ENCODE measurements at places on chromosomes 3 and 15.

- no peak for DNase-seq
Measured at GRCh38 chr15:63803106-63803886, 30.5 kb downstream of the HERC1 start.

- DNase-seq = peak; percentile 92
Measured at GRCh38 chr3:4994823-4995499, 15.7 kb downstream of the BHLHE40 start.

GRCh38 chr3:65907232-65908130, 131.2 kb downstream of the MAGI1 start:
- no peak for DNase-seq

- no peak for DNase-seq
Measured at GRCh38 chr3:111949712-111950111, 29.1 kb upstream of the ABHD10 start.

DNA sequence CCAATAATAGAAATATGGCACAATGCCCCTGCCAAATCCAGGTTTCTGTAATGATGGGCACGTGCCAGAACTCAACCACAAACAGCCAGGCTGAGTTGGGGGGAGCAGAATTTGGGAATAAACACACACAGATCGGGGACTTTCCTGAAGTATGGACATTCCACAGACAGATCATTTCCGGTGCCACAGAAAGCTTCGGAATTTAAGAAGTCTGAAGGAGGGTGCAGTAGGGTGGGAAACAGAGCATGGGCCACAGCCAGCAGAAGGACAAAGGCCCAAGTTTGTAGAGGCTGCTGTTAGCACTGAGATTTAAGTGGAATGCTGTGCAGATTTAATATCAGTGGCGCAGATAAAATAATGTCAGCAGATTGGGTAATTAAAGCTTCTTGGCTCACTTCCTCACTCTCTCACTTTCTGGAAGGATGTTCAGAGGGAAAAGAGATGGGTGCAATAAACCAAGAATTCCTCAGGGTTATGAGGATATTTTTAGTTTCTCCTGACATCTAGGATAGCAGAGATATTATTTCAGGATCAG, 67.4 kb downstream of the MYLK start:
- no peak for DNase-seq

- no peak for DNase-seq
Measured at GRCh38 chr3:196097373-196098154, 15.7 kb upstream of the TFRC start.

- DNase-seq = no peak
Measured at GRCh38 chr3:154971771-154972326, 108.3 kb upstream of the MME start.

- DNase-seq = no peak
Measured at GRCh38 chr15:86872782-86873181, 793.1 kb downstream of the AGBL1 start.

DNA sequence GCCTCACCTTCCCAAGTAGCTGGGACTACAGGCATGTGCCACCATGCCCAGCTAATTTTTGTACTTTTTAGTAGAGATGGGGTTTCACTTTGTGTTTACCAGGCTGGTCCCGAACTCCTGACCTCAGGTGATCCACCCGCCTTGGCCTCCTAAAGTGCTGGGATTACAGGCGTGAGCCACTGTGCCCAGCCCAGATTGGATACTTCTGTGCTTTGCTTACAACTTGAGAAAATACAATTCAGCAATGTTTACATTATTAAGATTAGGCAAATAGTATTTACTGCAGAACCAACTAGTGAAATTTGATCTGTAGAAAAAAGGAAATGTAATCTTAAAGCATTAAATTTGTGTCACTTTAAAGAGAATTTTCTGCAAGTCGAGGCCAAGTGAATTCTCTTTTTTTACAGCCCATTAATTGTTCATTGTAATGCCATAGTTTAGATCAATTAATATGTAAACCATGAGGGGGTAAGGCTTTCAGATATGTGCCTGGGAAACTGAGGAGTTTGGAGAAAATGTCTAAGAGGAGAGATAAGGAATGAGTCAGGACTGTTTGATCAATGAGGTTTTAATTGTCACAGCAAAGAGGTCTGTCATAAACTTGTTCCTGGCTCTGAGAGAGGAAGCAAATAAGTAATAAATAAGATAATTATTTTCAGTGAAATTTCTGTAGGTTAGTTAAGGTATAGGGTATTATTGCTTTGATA, 15.3 kb downstream of the PYDC2 start:
- no peak for DNase-seq

DNA sequence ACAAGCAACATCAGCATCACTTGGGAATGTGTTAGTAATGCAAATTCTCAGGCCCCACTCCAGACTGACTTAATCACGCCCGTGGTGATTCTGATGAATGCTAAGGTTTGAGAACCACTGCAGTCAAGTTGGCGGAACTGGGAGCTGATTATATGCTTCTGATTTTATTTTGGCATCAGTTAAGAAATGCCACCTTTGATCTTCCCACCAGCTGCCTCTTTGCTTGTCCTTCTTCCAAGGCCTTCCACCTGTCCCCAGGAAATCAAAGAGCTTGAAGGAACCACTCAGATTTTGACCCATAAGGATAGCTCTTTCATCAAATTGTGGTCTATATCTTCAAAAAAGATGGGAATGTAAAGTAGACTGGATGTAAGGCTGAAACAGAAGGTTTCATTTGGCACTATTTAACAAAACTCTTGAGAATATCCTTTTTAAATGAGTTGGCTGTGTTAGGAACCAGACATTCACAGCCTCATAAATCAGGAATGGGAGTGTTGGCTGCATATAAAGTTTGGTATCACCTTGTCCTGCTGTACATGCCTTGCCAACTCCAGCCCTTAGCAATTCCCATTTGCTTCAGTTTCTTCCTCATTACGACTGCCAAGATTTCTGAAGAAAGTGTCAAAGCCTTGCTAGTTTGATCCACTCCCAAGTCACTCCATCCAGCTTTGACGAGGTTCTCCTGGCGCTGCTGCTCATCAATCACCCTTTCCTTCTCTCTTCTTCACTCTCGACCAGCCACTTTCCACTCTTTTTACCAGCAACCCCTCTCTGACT, 125.8 kb upstream of the NPHP3 start:
- DNase-seq = no peak

GRCh38 chr3:15151166-15151565, 52.2 kb upstream of the RBSN start:
- no peak for DNase-seq

GRCh38 chr3:124890573-124891190, 3.5 kb upstream of the ITGB5 start:
- DNase-seq = no peak

GRCh38 chr3:147937341-147937740, 528.2 kb downstream of the ZIC1 start:
- no peak for DNase-seq

DNA sequence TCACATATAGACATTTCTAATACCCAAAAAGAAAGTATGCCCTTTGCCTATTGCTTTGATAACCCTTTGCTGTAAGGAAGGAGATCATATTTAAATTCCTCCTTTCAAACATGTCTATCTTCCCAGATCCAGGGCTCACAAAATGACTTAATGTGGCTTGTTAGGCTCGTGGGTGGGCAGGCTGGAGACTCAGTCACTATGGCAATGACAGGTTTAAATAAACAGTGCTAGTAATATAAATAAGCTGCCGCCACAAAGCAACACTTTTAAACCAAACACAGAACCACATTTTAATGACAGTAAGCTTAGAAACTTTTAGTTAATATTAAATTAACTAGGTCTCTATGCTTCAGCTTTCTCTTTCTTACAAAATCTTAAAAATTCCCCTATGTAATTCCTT, 616.0 kb upstream of the NAALADL2 start:
- no peak for DNase-seq

- no peak for DNase-seq
Measured at GRCh38 chr3:169526246-169526645, 137.3 kb downstream of the MECOM start.

DNA sequence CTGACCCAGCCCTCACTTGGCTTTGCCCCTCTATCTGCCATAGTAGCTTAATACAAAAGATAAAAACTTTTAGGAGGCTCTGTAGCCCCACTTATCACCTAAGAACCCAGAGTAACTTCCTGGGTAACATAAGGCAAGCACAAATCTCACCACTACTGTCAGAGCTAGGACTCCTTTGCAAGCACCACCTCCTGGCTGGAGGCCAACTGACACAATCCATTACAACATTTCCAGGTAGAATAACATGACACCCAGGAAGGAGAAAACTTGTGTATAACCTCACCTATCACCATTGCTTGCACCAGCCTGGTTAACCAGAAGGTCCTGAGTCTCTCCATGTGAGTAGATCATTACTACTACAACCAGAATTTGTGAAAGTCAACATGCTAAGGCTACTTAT, 230.0 kb downstream of the TUSC7 start:
- no peak for DNase-seq

- DNase-seq = no peak
Measured at GRCh38 chr3:187855131-187855530, 109.9 kb upstream of the BCL6 start.

GRCh38 chr3:46609212-46609721, 3.1 kb upstream of the FAM240A start:
- no peak for DNase-seq

- DNase-seq = no peak
Measured at GRCh38 chr3:41357271-41357670, 158.0 kb downstream of the CTNNB1 start.

DNA sequence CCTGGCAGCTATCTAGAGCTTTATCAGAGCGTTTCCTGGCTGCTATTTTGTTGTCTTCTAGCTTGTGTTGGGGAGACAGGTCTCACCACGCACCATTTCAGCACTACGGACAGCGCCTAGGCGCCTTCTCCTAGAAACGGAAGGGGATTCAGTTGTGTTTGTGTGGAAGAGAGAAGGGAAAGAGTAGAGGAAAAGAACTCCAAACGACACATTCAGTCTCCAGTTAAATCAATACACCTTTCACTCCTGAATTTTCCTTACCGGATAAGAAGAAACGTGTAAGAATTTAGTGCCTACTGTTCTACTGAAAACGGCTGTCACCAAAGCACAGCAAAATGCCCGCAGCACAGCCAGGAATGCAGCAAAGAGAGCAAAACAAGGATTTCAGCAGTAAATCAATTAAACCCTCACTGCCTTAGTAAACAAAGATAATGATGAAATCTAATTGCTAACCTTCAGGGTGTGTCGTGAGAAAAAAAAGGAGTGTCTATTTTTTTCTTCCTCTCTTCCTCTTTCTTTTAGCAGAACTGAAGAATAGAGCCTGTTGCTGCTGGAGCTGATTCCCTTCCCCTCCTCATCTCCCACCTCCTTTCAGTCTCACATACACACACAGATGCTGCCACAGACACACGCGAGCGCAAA, 412 bp upstream of the CTXN2 start:
- DNase-seq = peak; percentile 67

GRCh38 chr3:134081211-134081610, 51.5 kb upstream of the SLCO2A1 start:
- no peak for DNase-seq

DNA sequence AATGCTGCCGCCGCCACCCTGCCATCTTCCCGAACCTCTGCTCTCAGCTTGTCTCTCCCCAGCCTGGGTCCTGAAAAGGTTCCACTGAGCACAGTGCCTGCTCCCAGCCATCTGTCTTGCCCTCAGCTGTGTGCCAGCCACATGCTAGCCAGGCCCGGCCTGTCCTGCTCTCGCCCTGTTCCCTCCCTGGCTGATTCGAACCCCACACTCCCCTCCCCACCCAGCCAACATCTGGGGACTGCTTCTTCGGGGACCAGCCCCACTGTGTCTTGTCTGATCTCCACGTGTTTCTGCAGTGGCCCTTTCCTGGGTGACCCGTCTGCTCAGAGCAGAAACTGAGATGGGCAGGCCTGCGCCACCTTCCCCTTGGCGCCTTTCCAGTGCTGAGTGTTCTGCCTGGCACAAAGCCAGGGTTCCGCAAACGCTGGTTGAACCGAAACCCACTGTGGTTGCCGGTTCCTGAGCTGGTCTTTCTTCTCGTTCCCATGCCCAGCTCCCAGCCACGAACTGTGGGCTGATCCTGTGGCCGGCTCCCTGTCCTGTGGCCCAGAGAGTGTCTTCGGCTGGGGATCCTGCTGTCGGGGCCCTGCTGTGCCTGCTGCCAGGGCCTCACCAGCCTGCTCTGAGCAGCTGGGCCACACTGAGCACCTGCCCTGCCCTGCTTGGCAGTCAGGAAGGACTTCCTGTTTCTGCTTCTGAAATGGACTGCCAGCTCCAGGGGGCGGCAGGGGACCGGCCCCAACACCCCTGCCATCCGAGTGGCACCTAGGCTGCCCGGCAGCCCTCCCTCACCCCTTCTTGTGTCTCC, 62.7 kb upstream of the KLF13 start:
- DNase-seq = peak; percentile 85

- DNase-seq = no peak
Measured at GRCh38 chr15:77695961-77696582, 63.4 kb upstream of the LINGO1 start.

- no peak for DNase-seq
Measured at GRCh38 chr3:10968401-10968800, 24.1 kb upstream of the SLC6A1 start.

DNA sequence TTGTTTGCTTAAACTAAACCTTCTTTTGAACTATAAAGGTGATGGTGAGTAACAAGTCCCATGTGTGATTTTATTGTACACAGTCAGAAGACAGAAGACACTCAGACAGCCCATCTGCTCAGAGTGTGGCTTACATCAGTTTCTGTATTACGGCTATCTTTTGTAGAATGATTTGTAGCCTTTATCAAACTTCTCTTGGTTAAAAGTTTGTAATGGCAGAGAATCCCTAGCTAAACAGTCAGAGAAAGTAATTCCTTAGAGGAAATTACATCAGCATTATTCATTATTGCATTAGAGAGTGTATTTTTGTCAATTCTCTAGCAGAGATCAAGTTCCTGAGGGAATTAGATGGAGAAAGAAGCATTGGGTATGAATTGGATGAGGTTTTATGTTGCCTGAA, 500.8 kb downstream of the CNTN4 start:
- DNase-seq = no peak

DNA sequence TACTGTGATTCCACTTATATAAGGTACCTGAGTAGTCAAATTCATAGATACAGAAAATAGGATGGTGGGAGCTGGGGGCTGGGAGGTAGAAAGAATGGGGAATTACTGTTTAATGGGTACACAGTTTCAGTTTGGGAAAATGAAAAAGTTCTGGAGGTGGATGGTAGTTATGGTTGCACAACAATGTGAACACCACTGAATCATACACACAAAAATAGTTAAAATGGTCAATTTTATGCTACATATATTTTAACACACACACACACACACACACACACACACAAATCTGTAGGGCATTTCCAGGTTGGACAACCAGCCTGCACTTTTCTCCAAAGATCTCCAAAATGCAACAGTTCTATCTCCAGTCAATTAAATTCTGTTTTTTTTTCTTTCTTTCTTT, 1.4 kb downstream of the CCDC32 start:
- no peak for DNase-seq

GRCh38 chr3:13574083-13574797, 25.3 kb downstream of the FBLN2 start:
- peak; percentile 52 for DNase-seq

DNA sequence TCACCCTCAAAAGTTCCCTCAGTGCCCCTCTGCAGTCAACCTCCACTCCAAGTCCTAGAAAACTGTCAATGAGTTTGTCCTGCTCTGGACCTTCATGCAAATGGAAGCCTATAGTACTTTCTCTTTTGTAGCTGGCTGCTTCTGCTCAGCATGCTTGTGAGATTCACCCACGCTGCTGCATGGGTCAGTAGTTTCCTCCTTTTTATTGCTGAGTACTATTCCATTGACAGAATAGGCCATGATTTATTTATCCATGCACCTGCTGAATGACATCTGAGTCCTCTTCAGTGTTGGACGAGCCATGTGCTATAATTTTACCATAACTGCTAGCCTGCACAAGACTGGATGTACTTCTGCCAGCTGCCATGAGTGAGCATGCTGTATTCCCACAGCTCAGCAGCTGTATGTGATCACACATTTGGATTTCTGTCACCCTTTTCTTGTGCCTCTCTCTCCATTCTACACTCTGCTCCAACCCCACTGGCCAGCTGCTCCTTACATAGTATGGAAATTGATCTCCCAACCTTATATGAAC, 26.3 kb downstream of the CDCP1 start:
- DNase-seq = no peak

Data from psoas muscle (tissue), 8 donors.